ENCODE measurements at places on chromosomes 6 and 20.

DNA sequence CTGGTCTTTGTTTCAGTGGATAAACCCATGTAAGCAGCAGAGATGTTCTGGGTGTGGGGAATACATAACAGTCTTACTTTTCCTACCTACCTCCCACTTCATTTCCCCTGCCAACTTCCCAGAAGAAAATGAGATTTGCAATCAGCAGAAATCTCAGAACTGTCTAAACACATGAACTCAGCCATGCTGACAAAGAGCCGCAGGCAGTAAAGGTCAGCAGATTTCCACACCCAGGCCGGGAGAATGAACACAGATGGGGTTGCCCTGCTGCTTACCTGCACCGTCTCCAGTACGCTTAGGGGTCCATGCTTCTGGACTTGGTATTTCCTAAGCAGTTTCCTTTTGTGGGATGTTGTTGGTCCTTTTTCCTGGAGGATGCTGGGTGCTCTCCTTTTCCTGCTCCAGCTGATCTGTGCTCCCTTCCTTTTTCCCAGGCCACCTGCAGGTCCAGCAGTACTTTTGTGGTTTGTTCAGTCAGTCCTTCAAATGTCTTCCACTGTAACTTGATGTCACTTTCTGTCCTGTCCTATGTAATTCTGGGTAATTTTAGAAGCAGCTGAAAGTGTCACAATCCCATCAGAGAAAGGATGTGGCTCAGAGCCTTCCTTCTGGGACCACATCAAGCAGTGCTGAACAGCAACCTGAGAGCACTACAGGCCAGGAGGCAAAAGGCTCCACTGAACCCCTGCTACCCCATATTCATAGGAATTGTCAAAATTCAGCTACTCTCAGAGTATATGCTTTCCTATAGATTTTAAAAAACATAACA is 129.0 kb downstream of the CEP57L1 start:
- no peak for DNase-seq

DNA sequence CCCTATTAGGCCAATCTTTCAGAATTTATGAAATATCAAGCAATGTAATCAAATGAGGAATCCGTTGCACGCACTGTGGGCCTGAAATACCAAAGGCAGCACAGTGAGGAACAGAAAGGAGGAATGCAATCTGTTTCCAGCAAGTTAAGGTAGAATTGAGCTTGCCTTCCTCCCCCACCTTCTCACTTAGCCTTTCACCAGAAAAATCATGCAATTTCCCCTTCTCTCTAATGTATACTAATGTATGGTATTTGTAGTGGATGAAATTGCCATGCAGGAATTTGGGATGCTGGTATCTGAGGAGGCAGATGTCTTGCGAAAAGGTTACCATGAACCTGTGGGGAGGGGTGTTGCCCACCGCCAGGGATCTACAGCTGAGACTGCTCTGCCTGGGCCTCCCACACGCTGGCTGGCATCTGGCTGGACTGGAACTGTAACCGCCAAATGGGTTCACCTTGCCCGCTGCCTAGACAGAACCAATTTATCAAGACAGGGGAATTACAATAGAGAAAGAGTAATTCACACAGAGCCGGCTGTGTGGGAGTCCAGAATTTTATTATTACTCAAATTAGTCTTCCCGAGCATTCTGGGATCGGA is 222.4 kb upstream of the MYLIP start:
- DNase-seq: no peak

- DNase-seq: no peak
These were observed 108.4 kb upstream of the SLC22A23 start for GRCh38 chr6:3565291-3565690.

DNA sequence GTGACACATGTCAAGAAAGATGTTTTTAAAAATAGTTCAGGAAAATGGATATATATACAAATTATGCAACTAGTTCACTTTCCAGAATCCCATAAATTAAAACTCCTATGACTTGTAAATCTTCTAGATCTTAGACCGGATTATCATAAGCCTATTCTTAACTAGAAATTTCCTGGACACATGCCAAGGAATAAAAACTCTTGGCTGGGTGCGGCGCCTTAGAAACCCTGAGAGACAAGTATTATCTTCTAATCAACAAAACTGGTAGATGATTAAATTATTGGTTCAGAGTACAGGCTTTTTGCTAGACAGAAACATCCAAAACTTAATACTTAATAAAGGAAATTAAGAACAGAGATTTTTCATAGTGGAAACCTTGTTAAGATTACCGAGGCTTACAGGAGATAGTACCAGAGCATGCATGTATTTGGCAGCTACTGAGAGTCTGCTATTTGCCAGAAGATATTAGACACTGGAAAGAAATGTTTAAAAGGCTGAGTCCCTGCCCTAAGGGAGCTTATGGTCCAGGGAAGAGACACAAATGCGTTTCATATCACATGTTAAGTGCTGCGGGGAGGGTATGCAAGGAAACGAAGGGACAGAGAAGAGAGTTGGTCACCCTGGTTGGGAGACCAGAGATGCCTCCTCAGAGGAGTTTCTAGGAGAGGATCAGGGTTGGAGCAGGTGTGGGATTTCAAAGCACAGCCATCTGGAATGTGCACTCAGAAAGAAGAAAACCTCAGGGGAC is 46.5 kb upstream of the IFNGR1 start:
- no peak for DNase-seq

GRCh38 chr6:89475101-89475500 is 42.1 kb downstream of the ANKRD6 start:
- DNase-seq: no peak

GRCh38 chr6:9499709-9500108 is 915.2 kb downstream of the TFAP2A start:
- no peak for DNase-seq

DNA sequence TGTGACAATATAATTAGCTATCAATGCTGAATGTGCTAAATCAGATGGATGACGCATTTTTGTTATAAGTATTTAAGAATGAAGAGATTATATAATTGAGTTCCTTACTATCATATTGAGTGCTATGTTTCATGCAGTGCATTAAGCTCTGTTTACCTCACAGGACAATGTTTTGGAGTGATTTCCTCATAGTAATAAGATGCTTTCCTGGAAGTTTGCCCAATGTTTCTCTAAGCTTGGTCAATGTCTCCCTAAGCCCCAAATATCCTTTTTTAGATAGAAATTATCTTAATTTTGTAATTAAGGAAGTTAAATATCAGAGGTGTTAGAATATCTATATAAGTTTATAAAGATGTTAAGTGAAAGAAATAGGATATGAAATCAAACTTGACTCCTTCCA is 489.6 kb downstream of the MMUT start:
- no peak for DNase-seq

DNA sequence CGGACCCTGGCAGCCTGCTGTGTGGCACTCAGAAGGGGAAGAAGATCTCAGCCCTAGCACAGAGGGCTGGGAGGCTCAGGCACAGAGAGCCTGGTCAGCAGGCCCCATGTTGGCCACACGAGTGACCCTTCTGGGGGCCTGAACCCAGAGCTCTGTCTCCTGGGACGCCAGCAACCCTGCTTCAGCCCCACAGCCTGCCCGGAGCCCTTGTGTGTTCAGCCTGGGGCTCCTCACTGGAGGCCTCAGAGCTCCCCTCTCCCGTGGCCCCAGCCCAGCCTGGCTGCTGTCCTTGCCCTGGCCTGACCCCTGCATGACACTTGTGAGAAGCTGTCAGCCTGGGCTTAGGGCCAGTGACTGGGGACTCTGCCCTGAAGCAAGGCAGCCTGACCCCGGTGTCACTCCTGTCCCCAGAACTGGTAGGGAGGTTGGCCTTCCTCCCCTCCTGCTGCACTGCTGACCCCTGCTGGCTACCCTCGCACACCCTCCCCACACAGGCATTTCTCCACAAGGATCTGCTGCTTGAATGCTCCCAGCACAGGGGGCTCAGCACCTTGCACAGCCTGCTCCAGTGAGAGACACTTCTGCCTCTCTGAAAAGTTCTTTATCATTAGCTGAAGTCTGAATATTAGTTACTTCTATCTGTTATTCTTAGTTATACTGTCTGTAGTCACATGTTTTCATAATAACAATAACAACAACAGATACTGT is 15.4 kb upstream of the IP6K3 start:
- no peak for DNase-seq

GRCh38 chr6:65461121-65461520 is 245.9 kb downstream of the EYS start:
- DNase-seq: no peak

GRCh38 chr6:167005350-167006159 is 6.4 kb downstream of the CEP43 start:
- DNase-seq: no peak

DNA sequence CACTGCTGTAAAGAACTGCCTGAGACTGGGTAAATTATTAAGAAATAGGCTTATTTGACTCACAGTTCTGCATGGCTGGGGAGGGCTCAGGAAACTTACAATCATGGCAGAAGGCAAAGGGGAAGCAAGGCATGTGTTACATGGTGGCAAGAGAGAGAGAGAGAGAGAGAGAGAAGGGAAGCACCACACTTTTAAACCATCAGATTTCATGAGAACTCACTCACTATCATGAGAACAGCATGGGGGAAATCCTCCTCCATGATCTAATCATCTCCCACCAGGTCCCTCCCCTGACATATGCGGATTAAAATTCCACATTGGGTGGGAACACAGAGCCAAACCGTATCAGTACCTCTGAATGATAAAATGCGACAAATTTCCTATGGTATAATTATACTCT is 203.9 kb upstream of the MARCKS start:
- DNase-seq: no peak

GRCh38 chr6:33694401-33694931 is 17.0 kb downstream of the UQCC2 start:
- DNase-seq: no peak

- DNase-seq: no peak
These were observed at the start of gene FAM162B for GRCh38 chr6:116764961-116765841. Gene FAM162B, minus strand, starts transcription at chr6:116765719. Its CDS starts 143 bp downstream, at chr6:116765576.

DNA sequence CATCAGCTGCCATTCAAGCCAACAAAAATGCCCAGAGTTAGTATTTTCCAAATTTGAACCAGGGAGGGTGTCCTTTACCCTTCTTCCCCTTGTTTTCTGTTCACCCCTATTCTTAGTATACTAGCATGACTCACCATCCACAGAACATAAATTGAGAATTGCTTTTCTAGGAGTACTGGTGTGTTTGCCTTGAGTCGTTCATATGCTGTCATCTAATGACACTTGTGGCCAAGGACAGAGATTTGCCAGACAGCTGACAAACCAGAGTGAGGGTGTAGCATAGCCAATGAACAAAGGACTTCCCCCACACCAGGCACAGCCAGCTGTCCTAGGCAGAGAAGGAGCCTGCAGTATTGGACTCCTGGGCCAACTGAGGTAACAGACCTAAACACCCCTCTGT is 62.2 kb downstream of the FILIP1 start:
- no peak for DNase-seq

DNA sequence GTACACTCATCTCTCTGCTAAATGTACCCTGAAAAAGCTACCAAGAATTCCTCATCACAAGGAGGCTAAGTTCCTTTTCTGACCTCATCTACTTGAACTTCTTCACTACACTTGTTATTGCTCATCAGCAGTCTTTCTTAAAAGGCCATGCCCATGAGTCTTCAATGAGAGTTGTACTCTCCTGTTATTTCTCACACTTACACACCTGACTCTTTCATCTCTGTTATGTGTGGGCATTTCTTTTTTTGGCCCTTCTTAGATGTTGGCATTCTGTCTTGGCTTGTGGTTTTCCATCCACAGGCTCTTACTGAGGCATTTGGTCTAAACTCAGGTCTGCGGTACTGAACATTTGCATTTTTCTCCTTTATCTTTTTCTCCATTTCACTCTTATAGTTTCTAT is 10.7 kb upstream of the SLC17A1 start:
- no peak for DNase-seq

- DNase-seq: no peak
These were observed 4.5 kb downstream of the IDH3B start for GRCh38 chr20:2659547-2659946.

GRCh38 chr6:788058-788457 is 95.1 kb upstream of the EXOC2 start:
- DNase-seq: no peak

DNA sequence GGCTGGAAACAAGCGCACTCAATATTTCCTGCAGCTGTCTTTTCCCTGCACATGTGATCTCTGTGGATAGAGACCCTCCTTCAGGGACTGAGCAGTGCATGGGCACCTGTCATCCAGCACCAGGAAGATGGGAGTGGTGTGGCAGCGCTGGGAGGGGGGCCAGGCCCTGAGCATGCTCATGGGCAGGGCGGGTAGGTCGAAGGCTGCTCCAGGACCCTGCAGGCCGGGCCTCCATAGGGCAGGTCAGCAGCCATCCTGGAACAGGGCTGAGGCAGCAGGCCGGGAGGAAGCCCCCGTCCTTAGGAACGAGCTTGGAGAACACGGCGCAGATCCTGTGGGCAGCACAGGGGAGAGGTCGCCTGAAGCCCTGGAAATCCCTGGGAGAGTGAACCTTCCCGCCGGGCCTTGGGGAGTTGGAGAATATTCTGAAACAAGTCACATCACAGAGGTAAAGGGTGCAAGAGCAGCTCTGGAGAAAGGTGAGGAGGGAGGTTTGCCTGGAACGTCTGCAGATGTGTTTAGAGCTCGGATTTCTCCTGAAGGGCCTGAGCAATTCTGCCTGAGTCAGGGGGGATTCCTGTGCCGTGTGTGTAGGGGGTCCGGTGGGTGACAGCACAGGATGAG is 133.2 kb downstream of the SMOC2 start:
- DNase-seq: no peak

GRCh38 chr6:35016502-35017321 is 124.4 kb downstream of the TCP11 start:
- DNase-seq: no peak

DNA sequence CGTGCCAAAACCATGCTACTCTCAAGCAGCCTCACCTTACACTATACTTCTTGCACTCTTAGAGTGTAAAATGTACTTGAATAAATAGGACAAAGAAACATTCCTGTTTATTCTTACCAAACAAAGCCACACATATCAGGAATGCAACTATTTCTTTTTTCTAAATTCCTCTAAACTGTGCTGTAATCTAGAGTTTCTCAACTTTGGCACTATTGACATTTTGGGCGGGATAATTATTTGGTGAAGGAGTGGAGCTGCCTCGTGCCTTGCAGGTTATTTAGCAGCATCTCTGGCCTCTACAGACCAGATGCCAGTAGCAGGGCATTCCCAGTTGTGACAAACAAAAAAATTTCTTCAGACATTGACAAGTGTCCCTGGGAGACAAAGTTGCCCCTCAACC is 86.9 kb downstream of the PHACTR1 start:
- no peak for DNase-seq

DNA sequence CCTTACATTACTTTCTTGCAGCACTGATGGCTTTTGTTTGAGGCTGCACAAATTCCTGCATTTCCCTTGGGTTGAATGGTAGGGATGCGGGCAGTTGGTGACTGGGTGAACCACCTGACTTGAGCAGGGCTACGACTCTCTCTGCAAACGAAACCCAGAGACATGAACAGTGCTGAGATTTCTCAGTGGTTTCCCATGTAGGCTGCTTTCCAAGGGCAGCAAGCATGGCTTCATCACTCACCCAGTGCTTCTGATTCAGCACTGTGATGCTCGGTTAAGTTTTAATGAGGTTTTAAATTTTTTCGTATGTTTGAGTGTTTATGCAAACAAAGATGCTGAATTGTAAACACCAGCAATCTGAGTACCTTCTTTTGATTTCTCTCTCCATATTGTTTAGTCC is 127.2 kb downstream of the MTHFD1L start:
- no peak for DNase-seq
